BJ (cell line): ENCODE measurements at places on chromosomes 6 and 20.

DNA sequence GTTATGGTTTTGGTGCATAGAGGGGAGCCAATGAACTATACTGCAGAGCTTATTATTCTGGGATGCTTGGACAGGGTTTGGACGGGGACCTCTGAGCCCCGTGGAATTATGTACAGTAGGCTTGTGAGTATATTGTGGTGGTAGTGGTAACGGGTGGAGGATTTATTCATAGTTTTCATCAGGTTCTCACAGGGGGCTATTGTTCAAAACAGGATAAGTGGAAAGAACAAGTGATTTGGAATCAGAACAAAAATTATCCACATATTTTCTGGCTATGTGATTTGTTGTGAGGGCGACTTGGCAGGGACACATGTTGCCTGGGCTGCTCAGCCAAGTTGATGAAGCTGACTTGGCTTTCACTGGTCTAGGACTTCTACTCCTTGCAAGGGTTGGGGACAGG, 64.6 kb upstream of the ELOVL5 start:
- no peak for DNase-seq

- no peak for DNase-seq
Observed at GRCh38 chr20:37390891-37391525, 45.1 kb downstream of the SRC start.

DNA sequence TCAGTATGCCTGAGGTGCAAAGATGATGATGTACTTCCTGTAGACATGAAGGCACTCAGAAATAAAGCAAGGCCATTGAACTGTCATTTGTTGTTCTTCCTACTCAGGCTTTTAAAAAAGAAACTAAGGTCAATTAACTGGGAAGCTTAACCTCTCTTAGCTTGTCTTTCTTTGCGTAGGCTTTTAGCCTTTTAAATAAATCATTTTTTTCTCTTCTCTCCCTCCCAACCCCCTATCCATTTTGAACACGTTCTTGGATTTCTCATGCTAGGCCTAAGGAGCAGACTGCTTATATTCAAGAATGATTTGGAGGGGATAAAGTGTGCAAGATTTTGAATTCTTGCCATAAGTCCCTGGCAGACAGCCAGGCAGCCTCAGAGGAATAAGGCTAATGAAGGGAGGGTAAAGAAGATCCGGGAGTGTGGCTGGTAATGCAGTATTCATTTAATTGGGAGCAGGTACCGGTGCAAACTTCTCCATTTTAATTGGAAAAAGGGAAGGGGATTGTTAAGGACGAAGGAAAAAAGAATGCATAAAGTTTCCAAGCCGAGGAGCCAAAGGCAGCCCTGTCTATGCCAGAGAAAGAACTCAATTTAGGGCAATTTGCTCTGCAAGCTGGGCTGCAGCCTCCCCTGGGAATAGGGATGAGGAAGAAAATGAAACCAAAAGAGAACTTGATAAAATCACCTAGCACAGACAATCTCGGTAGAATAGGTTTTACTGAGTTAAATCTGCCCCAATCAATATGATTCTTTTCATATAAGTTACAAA, 343.8 kb upstream of the MMS22L start:
- DNase-seq, result no peak

GRCh38 chr6:142913511-142914047, 31.4 kb downstream of the HIVEP2 start:
- DNase-seq, result no peak

- no peak for DNase-seq
Observed at GRCh38 chr6:135913785-135914184, 62.3 kb downstream of the PDE7B start.

DNA sequence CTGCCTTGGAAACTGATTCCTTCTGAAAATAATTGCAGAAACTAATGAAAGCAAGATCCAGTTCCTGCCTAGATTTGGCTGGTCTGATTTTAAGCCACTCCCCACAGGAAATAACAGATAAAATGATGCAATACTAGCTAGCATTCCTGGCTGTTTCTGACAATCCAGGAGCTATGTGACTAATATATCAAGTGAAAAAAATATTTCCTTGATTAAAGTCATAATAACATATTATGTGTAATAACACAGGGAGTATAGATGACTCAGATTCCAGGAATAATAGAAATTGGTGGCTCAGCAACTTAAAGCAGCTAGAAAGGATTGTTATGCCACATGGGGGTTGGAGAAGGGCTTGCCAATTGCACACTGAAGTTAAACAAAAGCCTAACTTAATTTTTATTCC, 182.7 kb upstream of the SALL4 start:
- peak; percentile 99 for DNase-seq

GRCh38 chr6:168198302-168199180, 119.5 kb upstream of the FRMD1 start:
- DNase-seq, result no peak

GRCh38 chr6:17355404-17355774, 38.0 kb upstream of the CAP2 start:
- DNase-seq, result no peak

DNA sequence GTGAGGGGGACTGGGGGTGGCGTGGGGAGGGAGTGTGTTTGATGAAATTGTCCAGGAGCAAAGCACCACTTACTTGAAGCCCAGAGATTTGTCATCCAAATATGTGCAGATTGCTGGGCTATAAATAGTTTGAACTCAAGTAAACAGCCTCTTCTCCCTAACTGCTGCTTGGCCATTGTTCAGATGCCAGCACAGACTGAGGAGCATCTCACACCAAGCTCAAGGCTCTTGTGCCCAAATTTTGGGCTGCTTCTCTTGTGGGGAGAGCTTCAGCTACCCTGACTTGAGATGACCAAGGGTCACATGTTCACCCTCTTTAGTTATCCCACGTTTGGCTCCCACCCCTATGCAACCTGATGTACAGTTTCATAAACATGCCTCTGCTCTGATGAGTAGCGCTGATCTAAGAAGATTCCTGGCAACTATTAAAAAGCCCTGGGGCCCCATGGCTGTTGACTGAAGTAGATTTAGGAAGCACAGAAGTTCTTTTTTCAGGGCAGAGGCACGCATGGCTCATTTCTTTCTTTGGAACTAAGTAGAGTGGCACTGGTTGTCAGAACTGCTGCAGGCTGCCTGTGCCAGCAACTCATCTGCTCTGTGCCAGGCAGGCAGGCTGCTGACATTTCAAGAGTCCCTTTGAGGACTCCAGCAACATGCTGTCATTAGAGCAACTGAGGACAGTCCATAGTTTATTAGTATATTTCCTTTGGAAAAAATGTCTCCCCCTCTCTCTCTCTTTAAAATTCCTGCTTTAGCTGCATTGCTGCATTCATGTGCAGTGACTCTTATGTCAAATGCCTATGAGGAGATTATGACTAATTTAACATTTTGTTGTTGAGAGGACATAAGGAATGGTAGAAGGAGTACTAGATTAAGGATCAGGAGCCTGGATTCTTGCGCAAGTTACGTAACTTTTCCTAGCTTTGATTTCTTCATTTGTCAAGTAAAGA, 9.6 kb upstream of the PKIG start:
- peak; percentile 90 for DNase-seq

GRCh38 chr20:20849161-20849560, 136.7 kb upstream of the RALGAPA2 start:
- no peak for DNase-seq

DNA sequence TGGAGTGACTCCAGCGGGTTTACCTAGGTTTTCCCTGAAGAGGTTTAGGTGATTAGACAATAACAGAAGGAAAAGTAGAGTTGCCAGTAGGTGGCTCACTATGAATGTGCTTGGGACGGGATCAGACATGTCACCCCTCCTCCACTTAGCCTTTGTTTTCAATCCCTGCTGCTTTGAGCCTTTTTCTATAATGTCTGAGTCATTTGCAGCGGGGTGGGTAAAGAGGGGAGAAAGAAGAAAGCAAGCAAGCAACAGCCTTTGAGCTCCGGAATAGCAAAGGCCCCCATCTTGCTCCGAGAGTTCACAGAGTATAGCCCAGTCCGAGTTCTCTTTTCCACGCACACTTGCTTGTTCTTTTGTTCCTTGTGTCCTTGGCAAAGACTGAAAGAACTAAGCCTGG, 129.1 kb downstream of the PACRG start:
- DNase-seq, result peak; percentile 27
